ENCODE measurements at places on chromosomes 6 and 20.

DNA sequence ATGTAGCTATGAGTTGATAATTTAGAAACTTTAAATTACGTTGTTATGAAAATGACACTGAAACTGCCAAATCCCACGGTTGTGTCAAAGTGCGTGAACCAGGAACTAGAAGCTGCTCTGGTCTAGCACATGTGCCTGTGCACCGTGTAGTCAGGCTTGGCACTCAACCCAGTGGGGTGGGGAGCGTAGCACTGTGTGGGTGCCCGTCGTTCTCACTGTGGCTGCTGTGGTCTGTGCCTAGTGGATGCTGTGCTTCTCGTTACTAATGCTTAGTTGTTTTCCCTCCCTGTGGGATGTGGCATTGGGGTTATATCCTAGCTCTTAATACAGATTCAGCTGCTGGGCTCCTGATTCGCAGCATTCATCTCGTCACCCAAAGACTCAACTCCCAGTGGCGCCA lies 46.2 kb upstream of the ADIG start:
- no peak for DNase-seq

DNA sequence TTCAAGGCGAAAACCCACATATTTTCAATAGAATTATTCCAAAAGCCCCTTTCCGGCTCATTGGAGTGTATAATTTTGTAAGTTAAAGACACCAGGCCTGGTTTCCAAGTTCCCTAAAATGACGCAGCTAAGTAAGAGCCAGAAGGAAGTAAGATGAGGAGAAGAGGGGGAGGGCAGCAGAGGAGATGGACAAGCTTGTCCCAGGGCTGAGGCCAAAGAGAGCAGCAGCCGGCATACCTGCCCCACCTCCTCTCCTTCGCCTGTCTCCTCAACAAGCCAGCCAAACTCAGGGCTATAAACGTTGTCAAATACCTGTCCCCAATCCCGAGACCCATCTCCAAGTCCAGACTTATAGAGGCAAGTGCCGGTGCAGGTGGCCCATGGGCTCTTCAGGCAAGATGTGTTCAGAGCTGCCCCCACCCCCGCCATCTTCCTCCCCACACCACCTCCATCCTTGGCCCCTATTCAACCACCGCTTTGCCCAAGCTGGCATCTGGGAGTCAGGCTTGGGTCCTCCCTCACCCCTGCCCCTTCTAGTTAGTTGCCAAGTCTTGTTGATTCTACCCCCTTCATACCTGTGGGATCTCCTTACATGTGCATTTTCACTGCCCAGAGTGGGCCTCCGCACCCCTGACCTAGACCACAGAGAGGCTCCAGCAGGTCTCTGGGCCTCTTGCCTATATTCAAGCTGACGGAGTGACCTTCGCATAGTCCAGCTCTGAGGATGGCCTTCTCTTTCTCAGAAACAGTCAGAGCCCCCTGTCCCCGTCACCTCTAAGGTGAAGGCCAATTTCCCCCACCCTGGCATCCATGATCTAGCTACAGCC lies 75.7 kb upstream of the SIRPA start:
- DNase-seq: no peak

GRCh38 chr6:133855276-133855990 lies 33.5 kb upstream of the TCF21 start:
- DNase-seq: no peak

DNA sequence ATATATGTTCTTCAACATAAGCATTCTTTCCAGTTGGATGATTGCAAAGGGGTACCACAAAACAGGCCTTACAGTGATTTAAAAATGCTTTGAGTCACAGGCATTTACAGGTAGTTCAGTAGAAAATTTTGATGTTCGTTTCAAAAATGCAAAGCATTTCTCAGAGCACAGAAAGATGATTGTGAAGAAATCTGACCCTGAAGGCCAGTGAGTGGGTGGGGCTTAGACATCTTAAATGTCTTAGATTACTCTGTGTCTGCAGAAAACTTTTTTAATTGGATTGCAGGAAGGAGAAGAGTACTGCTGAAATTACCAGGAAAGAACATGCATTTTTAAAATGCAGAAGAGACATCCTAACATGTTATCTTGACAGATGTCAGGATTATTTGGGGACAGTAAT lies 268.3 kb downstream of the CDKAL1 start:
- DNase-seq: no peak

- DNase-seq: no peak
Observed at GRCh38 chr6:108020472-108021116, 53.9 kb downstream of the OSTM1 start.

All from vagina (tissue), 2 donors.